ENCODE measurements at places on chromosomes 2 and 18.

GRCh38 chr18:73646772-73647171 is 500.9 kb downstream of the FBXO15 start:
- H3K36me3 ChIP-seq, result no peaks in the 10 kb centered on the region
- no peak overlapping the region for H3K4me3 ChIP-seq
- H3K27me3 ChIP-seq, result no peaks in the 10 kb centered on the region
- H3K4me1 ChIP-seq, result peaks cover 6% of the 10 kb centered on the region

DNA sequence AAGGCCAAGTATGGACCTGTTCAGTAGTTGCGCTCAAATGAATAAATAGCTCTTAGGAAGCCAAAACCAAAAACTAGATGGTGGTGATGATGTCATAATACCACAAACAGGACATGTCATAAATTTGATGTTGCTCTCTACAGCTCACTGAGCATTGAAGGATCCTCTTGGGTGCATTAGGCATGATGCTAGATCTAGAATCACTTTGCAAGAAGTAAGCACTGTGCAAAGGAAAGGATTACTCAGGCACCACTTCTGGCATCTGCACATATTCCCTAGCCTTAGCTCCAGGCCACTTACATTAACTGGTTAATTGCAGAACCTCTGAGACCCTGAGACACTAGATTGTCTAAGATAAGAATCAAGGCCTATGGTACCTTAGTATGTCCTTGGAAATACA is 58.0 kb downstream of the LRRTM1 start:
- DNase-seq, result no peak
- no peak overlapping the region for H3K27ac ChIP-seq
- peaks cover 6% of the 10 kb centered on the region for H3K4me1 ChIP-seq
- no peaks in the 10 kb centered on the region for H3K27me3 ChIP-seq

- DNase-seq, result no peak
- H3K27me3 ChIP-seq, result peaks cover 3% of the 10 kb centered on the region
- peak overlapping the region; percentile 19 for H3K27ac ChIP-seq
- H3K4me1 ChIP-seq, result peaks cover 28% of the 10 kb centered on the region
These were observed 65.4 kb upstream of the MCFD2 start for GRCh38 chr2:46980786-46981573.

DNA sequence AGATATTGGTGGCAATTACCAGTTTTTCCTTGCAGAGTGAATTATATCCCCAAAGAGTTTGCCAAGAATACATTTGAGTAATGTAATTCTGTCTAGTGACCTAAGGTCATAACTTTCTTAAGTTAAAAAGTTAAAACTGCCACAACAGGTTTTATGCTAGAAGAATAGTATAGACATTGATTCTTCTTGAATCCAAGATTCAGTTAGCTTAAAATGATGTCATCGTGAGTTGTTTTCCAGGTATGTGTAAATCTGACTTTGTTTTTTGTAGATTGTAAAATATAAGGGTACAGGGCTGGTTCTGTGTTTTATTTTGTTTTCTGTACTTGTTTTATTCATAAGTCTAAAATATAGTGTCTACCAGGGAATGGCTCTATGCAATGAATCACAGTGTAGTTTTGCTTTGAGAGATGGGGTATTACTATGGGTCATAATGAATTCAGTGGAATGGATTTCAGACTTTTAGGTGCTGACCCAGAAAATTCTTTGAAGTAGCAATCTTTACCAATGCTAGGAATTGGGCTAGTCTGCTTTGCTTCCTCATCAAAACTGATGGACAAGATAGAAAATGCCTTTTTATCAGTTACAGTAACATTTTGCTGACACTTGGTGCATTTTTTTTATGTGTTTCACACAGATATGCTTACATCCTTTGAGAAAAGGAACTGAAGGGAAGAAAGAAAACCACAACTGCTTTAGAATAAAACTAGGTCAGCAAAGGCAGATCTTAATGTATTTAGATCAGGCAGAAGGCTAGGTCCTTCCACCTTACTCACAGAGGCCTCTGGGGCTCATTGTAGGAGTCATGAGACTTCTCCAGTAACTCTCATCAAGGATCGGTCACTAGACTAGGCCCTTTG is 20.8 kb upstream of the MGAT5 start:
- H3K27me3 ChIP-seq, result no peaks in the 10 kb centered on the region
- no peak overlapping the region for H3K27ac ChIP-seq
- H3K4me3 ChIP-seq, result no peak overlapping the region
- no peak for DNase-seq

DNA sequence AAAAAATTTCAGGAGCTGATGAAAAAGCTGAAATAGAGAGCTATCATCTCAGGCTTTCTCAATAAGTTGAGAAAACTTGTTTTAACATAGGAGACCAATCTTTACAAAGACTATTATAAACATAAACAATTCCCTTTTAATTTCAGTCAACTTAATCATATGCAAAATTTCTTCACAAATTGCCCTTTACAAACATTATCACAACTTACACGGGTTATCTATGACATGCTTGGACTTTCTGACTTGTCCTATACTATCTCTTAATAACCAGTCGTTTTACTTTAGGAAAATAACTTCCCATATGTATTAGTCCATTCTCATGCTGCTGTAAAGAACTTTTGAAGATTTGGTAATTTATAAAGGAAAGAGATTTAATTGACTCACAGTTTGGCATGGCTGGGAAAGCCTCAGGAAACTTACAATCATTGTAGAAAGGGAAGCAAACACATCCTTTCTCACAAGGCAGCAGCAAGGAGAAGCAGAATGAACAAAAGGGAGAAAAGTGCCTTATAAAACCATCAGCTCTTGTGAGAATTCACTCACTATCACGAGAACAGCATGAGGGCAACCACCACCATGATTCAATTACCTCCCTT is 1583.7 kb upstream of the CELF4 start:
- H3K27me3 ChIP-seq, result no peaks in the 10 kb centered on the region
- no peak for DNase-seq
- no peak overlapping the region for H3K27ac ChIP-seq
- H3K4me3 ChIP-seq, result no peak overlapping the region

GRCh38 chr18:57287766-57288165 is 64.6 kb upstream of the ST8SIA3 start:
- H3K36me3 ChIP-seq, result no peaks in the 10 kb centered on the region
- no peak overlapping the region for H3K4me3 ChIP-seq
- DNase-seq, result no peak
- H3K4me1 ChIP-seq, result no peaks in the 10 kb centered on the region

DNA sequence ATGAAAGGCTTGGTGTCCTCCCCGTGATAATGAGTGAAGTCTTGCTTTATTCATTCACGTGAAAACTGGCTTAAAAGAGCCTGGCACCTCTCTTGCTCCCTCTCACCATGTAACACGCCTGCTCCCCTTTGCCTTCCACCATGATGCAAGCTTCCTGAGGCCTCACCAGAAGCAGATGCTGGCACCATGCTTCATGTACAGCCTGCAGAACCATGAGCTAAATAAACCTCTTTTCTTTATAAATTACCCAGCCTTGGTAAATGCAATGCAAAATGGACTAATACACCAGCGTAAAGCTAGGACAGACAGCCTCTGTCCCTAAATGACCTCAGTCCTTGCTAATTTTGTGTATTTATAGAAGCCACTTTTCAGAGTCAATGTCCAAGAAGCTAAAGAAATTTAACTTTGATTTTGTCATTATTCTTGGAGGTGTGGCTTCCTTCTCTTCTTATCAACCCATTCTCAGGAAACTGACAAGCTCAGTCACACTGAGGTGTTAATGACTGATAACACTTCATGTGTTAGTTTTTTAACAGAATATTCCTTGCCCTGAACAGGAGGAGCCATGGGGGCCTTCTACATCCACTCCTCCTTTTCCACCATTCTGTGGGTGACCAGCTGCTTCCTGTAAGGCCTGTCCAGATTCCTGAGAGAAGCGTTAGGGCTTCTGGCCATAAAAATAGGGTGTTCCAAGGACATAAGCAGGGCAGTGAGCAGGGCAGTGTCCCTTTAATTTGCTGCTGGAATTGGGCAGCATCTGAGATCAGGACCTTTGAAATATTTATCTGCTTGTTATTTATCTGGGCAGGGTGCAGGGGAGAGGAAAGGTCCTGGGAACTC is 38.0 kb upstream of the EPAS1 start:
- H3K36me3 ChIP-seq, result no peaks in the 10 kb centered on the region
- no peaks in the 10 kb centered on the region for H3K4me1 ChIP-seq
- no peak overlapping the region for H3K4me3 ChIP-seq
- no peak for DNase-seq

DNA sequence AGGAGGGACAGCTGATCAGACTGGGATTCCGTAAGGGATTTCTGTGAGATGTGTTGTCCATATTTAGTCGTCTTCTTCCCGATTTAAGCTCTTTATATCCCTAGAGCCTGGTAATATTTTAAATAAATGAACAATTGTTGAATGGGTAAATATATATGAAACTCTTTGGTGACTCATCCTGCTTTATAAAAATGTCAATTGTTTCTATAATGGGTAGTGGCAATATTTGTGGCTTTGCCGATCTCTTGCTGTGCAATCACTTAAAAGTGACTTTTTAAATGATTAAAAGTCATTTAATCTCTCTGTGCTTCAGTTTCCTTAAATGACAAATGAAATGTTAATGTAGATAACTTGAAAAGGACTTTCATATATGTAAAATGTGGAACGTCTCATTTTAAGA is 339.2 kb downstream of the RNF144A start:
- no peak overlapping the region for H3K4me3 ChIP-seq
- no peak for DNase-seq
- peaks cover 5% of the 10 kb centered on the region for H3K36me3 ChIP-seq
- H3K27ac ChIP-seq, result no peak overlapping the region
- H3K4me1 ChIP-seq, result peaks cover 1% of the 10 kb centered on the region

DNA sequence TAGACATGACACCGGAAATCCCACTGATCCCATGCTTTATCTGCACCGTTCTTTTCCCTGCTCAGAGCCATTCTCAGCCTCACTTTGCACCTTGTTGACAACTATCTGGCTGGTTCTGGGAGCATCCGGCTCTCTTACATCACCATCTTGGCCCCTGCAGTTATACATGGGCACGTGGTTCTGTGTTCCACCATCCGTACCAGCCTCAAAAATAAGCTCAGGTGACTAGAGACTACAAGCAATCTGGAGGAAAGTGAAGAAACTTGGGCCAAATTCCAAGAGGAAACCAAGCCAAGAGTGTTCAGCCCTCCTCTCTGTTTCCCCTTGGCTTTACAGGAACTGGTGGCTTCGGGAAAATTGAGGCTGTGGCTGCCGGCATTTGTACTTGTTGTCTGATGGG is 244.6 kb upstream of the ACVR2A start:
- peaks cover 18% of the 10 kb centered on the region for H3K4me1 ChIP-seq
- no peak for DNase-seq
- H3K27ac ChIP-seq, result no peak overlapping the region
- H3K27me3 ChIP-seq, result no peaks in the 10 kb centered on the region

GRCh38 chr2:157178874-157179273 is 78.6 kb upstream of the GALNT5 start:
- H3K27me3 ChIP-seq, result no peaks in the 10 kb centered on the region
- H3K27ac ChIP-seq, result no peak overlapping the region
- no peaks in the 10 kb centered on the region for H3K4me1 ChIP-seq
- H3K4me3 ChIP-seq, result no peak overlapping the region
- no peaks in the 10 kb centered on the region for H3K36me3 ChIP-seq

DNA sequence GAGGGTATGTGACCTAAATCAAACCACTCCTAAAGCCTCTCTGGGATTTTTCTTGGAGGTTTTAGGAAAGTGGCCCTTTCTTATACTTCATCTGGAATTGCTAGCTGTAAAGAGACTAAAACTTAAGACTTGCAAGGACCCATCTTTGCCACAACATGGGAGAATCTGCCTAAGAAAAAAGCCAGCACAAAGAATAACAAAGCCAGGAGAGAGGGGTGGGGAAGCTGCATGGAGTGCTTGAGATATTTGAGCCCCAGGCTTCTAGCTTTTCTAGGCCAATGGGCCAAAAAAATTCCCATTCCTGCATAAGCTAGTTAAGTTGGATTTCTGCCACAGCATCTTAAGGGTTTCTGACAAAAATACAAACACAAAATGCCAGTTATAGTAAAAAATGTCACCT is 38.5 kb upstream of the LYPD6 start:
- no peak overlapping the region for H3K27ac ChIP-seq
- peaks cover 4% of the 10 kb centered on the region for H3K27me3 ChIP-seq
- no peak for DNase-seq
- H3K36me3 ChIP-seq, result no peaks in the 10 kb centered on the region
- H3K4me3 ChIP-seq, result no peak overlapping the region
- peaks cover 18% of the 10 kb centered on the region for H3K4me1 ChIP-seq

DNA sequence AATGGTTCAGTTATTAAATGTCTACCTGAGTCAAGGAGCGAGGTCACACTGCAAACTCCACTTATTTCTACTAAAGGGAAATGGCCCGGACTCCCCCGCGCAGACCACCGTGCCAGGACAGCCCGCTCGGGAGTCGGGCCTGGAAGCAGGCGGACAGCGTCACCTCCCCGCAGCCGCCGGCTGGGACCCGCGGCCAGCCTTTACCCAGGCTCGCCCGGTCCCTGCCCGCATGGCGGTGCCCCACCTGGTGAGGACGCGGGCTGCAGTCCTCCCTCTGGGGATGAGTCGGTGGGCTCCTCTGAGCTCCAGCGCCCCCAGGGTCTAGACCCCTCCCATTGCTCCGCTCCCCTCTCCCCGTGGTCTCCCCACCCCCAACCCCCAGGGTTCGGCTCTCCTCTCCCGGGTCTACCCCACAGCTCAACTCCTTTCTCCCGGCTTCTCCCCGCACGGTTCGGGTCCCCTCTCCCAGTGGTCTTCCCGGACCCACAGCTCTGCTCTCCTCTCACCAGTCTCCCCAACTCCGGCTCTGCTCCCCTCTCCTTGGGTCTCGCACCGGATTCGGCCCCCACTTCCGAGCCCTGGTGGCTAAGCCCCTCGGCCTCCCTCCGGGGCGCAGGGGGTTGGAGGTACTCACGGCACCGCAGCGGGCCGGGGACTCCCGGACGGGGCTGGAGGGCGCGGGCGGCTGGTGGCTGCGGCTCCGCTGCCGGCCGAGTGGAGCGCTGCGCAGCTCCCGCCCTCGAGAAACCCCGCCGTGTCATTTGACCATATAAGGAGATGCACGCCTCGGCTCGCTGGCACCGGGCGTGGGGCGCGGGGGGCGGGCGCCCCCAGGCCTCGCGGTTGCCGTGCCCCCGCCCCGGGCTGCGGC is at the start of gene FHL2:
TSS of gene FHL2 (minus strand) at position 716 of the 871 bp plus-strand sequence. CDS start 12,535 bp downstream, outside the sequence.
- peak within 1 kb of the TSS; percentile 91 for H3K4me3 ChIP-seq
- peaks cover 45% of the 10 kb centered on the region for H3K4me1 ChIP-seq
- no peak within 1 kb of the TSS for H3K27ac ChIP-seq
- DNase-seq, result peak; percentile 82

DNA sequence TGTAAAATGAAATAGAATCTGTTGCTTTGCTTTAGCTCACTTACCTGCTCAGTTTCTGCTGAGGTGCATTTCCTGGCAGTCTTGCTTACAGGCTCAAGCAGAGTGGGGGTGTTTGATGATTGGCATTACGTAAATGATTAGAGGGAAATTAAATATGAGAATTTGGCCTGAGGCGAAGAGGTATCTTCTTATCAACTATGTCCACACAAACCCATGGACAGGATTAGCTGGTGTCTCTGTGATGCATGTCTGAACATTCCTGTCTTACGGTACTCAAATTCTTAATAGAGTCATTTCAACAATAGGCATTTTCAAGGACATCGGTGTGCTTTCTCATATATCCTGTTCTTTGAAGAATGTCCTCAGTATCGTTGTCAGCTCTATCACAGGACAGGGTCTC is 102.1 kb downstream of the PRPF40A start:
- no peak for DNase-seq
- no peak overlapping the region for H3K27ac ChIP-seq
- no peak overlapping the region for H3K4me3 ChIP-seq
- H3K27me3 ChIP-seq, result no peaks in the 10 kb centered on the region
- H3K36me3 ChIP-seq, result peaks cover 80% of the 10 kb centered on the region
- peaks cover 5% of the 10 kb centered on the region for H3K4me1 ChIP-seq

- H3K36me3 ChIP-seq, result no peaks in the 10 kb centered on the region
- H3K27ac ChIP-seq, result no peak overlapping the region
- DNase-seq, result no peak
- H3K4me1 ChIP-seq, result peaks cover 7% of the 10 kb centered on the region
These were observed 195.5 kb downstream of the ANAPC1 start for GRCh38 chr2:111688482-111688881.

Measured in nephron progenitor cell (in vitro differentiated cells).